Stomach (tissue), 19 donors: ENCODE measurements at places on chromosomes 7 and 10. TPM values are rescaled to one million over a fixed set of nuclear protein-coding genes. Genes with fewer than 3 reads are reported as not detected.

Gene LGI1
- total RNA-seq, result not detected

Gene DRGX
- not detected for total RNA-seq

Gene SLC26A5
- not detected for total RNA-seq

Gene WIPF3
- total RNA-seq, result 11.2 TPM

Gene DOCK4
- 54.9 TPM for total RNA-seq

Gene ABCB1
- 0.45 TPM for total RNA-seq

Gene SPDYE6
- total RNA-seq, result not detected
